ENCODE measurements at places on chromosomes 1 and 21.

DNA sequence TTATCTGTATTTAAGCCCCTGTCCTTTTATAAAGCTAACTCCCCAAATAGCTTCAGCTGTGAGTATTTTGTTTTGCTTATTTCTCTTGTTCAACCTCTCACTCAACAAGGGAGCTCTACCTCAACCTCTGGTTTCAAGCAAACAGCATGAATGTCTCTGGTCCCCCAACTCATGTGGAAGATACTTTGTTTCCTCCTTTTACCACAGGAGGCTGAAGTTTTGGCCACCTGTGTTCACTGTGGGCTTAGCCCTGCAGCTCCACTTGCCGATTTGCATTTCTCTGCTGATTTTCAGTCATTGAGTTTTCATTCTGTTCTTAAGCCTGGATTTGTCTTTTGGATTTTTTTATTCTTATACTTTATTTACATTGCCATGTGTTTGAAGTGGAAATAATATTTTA is 613.1 kb downstream of the USP25 start:
- no peak for DNase-seq

DNA sequence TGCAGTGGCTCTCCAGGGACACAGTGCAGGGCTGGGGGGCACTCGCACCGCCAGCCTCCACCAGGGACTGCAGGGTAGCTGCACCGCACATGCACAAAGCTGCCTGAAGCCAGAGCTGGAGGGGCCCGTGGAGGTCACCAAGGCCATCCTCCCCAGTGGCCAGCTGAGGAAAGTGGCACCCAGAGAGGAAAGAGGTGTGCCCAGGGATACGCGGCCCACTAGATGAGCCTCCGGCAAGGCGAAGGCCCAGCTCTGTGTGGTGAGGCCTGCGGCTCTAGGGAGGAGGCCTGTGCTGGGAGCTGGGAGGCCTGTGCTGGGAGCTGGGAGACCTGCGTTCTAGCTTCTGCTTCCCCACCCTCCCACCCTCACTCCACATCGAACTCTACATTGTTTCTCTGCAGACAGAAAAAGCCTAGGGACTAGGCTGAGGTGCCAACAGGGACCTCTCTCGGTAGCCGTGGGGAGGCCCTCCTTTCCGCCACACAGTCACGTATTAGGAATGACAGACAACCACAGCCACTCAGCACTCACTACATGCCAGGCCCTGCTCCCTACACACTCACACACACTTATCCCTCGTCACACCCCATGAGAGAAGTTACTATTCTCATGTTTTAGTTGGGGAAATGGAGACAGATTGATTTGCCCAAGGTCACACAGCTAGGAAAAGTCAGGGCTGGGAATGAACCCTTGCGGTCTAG is 921 bp upstream of the ASCL5 start:
- no peak for DNase-seq

- DNase-seq: no peak
Observed at GRCh38 chr1:100868364-100868995, 26.2 kb downstream of the EXTL2 start.

DNA sequence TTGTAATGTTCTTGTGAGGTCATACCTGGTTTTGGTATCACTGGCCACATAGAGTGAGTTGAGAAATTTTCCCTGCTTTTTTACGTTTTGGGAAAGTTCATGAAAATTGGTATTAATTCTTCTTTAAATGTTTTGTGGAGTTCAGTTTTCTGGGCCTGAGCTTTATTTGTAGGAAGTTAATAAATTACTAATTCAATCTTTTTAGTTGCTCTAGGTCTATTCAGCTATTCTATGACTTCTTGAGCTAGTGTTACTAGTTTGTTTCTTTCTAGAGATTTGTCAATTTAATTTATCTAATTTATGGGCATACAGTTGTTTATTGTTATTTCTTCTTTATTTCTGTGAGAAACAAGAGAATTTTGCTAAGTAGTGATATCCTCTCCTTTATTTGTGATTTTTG is 37.4 kb downstream of the HOOK1 start:
- no peak for DNase-seq

GRCh38 chr21:43762303-43763128 is 13.6 kb downstream of the CSTB start:
- DNase-seq: no peak

DNA sequence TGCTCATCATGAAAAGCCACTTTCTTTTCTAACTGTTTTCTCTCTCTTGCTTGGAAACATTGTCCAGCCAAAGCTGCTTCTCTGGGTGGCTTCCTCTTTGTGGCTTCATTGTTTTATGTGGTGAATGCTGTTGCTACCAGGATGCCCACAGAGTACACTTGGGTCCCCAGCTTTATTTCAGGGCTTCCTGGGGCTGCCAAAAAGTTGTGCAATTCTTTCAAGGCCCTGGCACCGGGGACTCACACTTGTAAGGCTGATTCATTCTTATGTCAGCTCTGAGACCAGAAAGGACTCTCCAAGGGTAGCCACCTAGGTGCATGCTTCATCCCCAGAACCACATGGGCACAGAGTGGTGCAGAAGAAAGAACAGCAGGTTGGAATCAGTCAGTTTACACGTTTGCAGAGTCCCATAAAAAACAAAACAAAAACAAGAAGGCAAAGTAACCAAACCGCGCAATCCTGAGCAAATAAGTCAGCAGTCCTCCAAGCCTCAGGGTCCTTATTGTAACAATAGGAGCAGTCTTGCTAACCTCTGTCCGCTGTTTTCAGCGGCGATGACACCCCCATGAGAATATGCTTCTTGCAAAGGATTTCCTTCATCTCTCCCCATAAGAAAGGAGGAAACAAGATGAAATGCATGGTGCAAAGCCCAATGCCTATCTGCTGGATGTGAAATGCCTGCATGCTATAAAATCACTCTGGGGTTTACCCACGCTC is 89.9 kb upstream of the SSX2IP start:
- no peak for DNase-seq

- peak; percentile 62 for DNase-seq
Observed at GRCh38 chr1:12124693-12125421, 41.9 kb upstream of the TNFRSF1B start.
